ENCODE measurements at places on chromosomes 7 and 10.
A peak's percentile ranks its signal among the peaks of the same experiment; 100 is the strongest.

- no peak for DNase-seq
Observed at GRCh38 chr10:82267960-82268359, 393.0 kb downstream of the NRG3 start.

DNA sequence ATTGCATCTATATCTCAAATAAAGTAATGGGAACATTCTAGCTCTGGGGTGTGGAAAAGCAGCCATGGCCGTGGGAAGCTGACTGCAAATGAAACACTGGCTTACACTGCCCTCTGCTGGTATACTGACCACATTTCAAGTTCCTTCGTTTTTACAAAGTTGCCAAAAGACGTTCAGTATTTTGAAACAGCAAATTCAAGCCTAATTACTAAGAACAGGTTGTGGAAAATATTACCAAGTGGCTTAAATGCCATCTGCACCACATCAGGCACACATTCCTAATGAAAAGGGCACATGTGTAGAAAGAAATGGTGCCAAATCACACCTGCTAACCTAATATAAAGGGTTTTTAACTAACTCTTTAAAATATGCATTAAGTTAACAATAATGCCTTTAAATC lies 83.9 kb downstream of the JAZF1 start:
- DNase-seq = peak; percentile 4

DNA sequence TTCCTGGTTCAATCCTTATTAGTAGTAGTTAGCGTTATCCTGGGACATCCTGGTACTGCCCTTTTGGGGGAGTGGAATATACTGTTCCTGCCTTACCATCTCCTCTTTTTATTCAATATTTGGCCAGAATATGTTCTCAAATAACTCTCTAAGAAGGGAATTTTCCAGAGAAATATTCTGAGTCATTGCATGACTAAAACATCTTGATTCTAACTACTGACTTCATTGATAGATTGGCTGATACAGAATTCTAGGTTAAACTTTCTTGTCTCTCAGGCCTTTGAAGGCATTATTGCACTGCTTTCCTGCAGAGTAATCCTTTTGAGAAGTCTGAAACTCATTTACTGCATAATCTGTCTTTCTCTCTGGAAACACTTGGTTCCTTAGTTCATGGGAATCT lies 275.5 kb upstream of the DGKB start:
- DNase-seq = no peak

DNA sequence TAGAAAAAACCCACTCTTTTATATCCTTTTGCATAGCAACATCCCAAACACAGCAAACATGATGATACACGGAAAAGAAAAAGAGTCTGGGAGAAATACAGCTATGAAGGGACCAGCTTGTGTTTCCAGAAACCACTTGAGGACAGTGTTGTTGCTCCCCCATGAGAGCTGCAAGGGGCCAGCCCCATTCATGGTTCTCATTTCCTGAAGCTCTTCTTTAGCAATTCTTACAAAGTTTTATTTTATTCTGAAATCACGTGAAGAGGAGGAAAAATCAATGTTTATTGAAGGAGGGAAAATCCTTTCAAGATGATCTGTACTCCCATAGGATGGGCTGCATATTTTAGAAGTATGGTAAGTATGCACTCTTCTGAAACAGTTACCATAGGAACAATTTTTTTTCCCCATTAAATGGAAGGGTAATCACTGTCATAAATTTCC lies 17.5 kb upstream of the PRTFDC1 start:
- DNase-seq = no peak

DNA sequence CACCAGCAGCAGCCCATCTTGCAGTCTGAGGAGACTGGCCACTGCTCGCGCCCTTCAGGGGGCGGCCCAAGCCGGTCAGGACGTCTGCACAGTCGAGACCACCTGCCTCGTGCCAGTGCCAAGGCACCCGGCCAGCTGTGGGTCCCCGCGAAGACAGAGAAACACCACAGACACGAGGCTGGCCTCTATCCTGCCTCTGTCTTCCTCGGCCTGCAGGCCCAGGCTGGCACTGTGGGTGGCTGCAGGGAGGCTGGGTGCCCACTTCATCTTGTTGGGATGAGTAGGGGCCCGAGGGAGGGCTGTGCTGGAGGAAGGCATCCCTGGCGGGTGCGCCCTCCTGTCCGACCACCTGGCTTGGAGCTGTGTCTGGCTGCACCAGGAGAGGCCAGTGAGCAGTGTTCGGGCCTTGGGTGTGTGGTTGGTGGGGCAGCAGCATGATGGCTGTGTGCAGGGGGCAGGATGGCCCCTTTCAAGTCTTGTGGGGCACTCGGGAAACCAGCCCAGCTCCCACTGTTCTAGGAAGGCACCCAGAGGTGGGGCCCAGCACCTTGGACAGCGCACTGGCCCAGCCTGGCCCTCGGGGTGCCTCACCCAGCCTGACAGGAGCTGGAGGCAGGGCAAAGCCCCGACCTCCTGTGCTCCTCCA lies 7.3 kb downstream of the DPYSL4 start:
- no peak for DNase-seq

GRCh38 chr7:110905773-110906566 lies 185.0 kb upstream of the LRRN3 start:
- DNase-seq = no peak

DNA sequence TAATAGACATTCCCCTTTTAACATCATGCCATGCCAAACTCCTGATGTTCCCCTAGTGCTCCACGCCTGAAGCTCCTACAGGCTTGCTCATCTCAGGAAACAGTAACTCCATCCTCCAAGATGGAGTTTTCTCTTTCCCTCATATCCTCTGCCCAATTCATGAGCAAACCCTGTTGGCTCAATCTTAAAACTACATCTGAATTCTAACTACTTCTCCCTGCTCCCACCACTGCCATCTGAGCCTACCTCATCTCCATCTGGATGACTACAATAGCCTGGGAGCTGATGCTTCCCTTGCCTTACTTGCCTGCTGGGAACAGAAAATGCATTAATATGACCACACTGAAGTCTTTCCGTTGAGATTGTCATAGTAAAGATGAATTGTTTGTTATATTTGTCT lies 271.7 kb upstream of the MKLN1 start:
- no peak for DNase-seq
